Fibroblast of pulmonary artery (primary cell): ENCODE measurements at places on chromosomes 4 and X.

- no peak for DNase-seq
Measured at GRCh38 chrX:44913656-44914531, 40.9 kb downstream of the KDM6A start.

- DNase-seq: peak; percentile 75
Measured at GRCh38 chr4:153318696-153319320, 25.7 kb upstream of the MND1 start.

DNA sequence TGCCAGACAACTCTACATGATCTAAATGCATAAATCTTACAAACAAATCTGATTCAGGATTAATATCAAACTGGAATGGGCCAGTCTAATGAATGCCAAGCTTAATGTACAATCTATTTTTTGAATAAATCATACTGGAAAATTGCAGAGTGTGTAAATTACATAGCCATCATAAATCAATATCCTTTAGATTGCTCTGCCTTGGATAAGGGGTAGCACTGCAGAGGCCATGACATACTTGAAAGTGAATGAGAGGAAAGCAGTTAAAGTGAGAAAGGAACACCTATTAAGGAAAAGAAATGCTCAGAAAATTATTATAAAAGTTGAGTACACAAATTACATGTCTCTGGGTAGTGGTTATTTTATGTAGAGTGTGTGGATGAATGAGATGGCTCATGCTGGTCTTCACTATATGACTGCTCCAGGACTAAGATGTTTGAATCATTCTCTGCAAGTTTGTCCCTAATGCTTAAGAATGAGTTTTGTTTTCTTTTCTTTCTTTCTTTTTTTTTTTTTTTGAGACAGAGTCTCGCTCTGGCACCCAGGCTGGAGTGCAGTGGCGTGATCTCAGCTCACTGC is 100.2 kb downstream of the ADGRL3 start:
- DNase-seq: no peak

DNA sequence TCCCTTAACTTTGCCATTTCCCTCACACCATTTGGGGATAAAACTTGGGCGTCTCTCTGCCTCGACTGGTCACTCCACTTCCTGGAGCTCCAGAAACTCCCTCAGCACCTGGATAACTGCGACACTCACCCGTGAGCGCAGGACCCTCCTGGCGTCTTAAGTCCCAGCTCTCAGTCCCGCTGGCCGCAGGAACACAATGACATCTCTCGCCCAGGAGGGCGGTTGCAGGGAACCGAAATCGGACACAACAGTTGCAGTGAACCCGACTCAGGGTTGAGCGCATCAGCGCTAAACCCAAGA is 370.9 kb upstream of the SMIM31 start:
- DNase-seq: no peak

- DNase-seq: peak; percentile 20
Measured at GRCh38 chr4:87806520-87806919, 7.2 kb downstream of the IBSP start.

- DNase-seq: peak; percentile 92
Measured at GRCh38 chr4:54784161-54784671, 126.5 kb downstream of the KIT start.

- no peak for DNase-seq
Measured at GRCh38 chrX:145848857-145849256, 31.2 kb downstream of the SLITRK2 start.

DNA sequence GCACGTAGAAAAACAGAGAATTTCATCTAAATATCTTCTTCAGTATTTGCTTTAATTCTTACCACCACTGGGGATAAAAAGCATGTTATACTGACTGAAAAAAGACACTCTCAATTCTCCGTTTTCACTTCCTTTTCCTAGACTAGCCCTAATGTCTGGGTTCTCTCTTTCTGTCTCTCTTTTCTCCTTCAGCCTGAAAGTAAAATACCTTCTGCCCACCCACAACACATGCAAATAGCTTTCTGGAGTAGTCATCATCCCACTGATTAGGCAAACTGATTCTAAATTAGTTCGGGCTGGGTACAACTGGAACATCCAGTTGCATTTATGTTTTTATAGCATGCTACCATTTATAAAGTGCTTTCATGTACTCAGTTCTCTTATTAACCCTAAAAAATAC is 142.4 kb upstream of the ANKRD50 start:
- DNase-seq: peak; percentile 8

DNA sequence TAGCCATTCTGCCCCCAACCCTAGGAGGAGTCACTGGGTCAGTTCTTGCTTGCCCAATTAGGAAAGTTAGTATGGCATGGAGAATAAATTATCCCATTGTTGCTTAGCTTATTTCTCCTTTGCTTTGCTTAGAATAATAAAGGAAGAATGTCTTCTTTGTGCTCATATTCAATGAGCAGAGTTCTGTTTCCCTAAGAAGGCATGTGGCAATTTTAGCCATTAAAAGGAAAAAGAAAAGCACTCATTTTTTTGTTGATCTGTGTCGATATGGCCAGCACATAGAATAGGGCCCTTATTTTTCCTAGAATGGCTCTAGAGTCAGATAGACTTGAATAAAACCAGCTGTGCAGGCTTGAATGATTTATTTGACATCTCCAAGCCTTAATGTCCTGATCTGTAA is 166.4 kb upstream of the PPARGC1A start:
- DNase-seq: no peak

DNA sequence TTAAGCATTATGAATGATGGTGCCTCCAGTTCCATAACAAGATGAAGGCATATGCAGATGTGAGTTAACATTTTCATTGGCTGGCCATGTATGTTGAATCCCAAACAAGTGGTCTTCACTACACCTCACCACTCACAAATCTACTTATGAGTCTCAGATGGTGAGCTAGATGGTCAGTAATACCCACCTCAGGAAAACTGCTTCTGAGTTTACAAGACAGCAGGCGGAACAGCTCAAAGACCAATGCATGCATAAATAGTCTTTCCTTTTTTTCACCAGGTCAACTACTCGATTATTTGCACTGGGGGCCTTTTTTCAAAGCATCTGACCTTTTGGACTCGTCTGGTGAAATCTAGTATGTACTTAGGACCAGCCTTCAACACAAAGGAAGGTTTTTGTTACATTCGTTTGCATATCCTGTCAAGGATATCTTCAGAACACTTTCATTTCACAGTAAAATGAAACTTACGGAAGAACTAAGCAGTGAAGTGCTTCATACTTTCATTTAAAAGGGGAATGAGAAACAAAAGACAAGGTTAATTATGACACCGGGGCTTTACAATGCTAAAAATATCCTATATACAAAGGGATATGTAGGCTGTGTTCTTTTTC is 23.1 kb upstream of the TLR7 start:
- no peak for DNase-seq

GRCh38 chr4:142041788-142042187 is 405.4 kb downstream of the IL15 start:
- no peak for DNase-seq

DNA sequence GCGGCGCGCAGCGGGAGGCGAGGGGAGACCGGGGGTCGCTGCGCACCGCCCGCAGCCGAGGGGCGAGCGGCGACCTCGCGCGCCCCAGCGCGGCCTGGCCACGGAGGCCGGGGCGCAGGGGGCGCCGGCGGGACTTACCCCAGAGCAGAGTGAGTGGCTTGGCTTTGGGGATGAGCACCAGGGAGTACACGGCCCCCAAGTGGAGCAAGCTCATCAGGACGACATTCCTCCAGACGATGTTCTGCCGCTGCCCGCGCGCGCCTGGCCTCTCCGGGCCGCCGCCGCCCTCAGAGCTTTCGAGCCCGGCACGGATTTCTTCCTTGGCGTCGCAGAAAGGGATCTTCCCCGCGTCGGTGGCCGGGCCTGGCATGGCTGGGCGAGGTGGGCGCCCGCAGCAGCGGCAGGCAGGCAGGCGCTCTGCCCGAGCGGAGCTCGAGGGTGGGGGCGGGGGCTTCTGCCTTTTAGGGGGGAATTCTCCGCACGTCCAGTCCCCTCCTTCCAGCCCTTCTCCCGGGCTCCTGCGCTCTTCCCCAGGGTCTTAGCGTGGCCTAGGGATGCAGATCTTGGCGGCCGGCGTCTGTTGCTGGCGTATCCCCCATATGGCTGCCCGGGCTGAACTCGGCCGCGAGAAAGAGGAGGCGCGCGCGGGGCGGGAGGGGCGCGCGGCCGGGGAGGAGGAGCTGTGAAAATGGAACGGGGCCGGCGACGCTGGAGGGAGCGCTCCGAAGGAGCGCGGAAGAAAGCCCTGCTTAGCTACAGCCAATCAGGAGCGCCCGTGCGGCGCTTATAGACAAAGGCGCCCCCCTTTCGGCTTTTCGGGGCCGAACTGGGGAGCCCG is at the start of gene SCD5:
TSS of gene SCD5 (minus strand) at position 629 of the 838 bp plus-strand sequence. CDS start at position 370, 259 bp downstream.
- peak; percentile 81 for DNase-seq

- DNase-seq: no peak
Measured at GRCh38 chr4:6194458-6195195, 5.7 kb downstream of the JAKMIP1 start.

GRCh38 chrX:2536974-2537373 is 36.2 kb upstream of the DHRSX start:
- no peak for DNase-seq

- DNase-seq: no peak
Measured at GRCh38 chr4:35938936-35939335, 305.4 kb downstream of the ARAP2 start.

DNA sequence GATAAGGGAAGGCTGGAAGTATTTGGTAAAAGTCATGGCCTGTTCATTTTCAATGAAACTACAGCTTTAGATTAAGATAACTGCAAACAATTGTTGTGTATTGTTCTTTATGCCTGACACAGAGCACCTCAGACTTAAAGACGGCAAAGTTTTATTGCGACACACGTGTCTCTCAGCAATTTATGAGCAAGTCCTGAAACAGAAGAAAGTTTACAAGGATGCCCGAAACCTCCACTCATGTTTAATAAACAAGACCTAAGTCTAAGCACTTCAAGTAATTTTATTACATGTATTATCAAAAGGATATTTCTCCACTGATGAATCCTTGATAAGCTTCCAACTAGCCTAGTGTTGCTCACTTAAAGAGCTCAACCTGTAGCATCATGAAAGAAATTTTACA is 51.0 kb downstream of the DHX15 start:
- DNase-seq: peak; percentile 35
